RWPE1 (cell line): ENCODE measurements at places on chromosomes 11 and 22.

GRCh38 chr22:30208631-30209603, 37.6 kb downstream of the LIF start:
- no peak for DNase-seq

GRCh38 chr11:73981051-73981805, 1.4 kb downstream of the UCP2 start:
- DNase-seq = no peak

DNA sequence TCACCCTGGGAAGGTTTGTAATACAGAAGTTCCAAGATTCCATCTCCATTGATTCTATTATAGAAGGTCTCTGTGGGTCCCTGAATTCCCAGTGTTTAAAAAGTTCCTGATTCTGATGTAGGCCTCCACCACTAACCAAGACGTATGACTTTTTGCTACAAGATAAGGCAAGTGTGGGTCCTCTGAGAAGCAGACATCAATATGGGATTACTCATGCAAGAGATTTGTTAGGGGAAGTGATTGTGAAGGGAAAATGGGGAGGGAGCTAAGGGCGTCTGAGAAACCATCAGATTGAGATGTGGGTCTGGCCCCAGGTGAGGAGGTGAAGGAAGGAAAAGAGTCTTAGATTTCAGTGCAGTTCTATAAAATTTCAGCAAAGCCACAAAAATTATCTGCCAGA, 10.2 kb upstream of the LGR4 start:
- no peak for DNase-seq

GRCh38 chr11:11390068-11390771, 37.2 kb upstream of the CSNK2A3 start:
- no peak for DNase-seq

DNA sequence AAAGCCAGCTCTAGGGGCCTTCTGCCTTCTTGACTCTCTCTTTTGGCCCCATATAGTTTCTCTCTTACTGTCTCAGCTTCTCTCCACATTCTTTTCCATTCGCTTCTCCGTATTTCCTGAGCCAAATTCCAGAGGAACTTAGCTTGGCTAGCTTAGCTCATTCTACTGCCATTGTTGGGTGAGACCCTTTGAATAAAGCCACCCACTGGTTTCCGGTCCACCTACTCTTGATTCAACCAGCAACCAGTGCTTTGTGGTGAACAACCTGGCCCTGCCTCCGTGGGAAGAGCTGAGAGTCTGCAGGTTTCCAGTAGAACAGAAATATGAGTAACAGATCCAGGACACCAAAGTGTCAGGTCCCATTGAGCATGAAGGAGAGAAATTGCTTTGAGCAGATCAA, 81.3 kb upstream of the ARHGAP20 start:
- no peak for DNase-seq

DNA sequence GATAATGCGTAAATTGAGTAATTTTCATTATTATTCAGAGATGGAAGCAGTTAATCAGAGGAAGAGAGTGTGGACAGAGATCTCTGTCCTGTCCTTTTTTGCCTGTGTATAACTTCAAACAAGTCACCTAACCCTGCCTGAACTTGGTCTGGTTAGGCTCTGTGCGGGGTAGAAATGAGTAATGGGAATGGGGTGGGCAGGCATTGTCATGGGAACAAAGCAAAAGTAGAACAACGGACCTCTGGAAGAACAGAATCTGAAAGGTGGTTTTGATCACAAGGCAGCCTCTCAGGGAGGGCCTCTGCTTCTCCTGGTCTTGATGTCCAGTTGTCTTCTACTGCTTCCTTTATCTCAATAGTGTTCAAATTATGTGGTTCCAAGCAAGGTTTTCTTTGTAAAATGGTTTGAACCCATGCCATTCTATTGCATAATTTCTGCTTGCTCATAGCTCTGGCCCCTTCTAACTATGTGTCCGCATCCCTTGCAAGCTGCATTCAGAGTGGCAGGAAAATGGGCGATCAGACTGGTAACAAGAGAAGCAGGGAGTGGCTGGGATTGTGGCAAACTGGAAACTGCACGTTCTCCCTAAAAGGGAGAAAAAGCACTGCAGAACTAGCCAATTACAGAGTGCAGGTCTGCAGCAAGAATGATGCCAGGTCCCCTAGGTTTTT, 76.1 kb downstream of the PRR5L start:
- no peak for DNase-seq
